Bronchial epithelial cell (primary cell): ENCODE measurements at places on chromosomes 16 and 17. TPM values are rescaled to one million over a fixed set of nuclear protein-coding genes. Genes with fewer than 3 reads are reported as not detected.

DNA sequence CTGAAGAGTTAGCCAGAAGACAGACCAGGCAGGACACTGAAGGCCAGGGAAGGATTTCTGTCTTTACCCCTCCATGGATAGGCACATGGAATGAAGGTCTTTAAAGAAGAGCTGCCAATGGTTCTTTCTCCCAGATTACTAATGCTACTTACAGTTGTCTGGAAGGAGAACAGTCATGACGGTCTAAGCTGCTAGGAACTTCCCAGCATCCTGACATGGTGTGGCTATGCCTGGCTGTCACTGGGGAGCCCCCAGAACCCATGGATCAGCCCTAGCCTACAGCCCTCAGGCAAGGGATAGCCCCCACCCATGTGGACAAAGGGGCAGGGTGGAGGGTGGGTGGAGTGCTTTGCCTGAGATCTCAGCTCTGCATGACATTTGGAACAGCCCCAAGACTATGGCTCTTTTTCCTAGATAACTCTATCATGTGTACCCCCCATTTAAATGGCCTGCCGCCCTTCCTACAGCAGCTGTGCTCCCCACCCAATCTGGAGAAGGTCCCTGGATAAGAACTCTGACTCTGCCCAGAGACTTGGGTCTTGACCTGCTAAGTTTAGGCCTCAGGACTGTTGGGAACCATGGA, 9.2 kb upstream of the KAT7 start:
- no peak for DNase-seq

DNA sequence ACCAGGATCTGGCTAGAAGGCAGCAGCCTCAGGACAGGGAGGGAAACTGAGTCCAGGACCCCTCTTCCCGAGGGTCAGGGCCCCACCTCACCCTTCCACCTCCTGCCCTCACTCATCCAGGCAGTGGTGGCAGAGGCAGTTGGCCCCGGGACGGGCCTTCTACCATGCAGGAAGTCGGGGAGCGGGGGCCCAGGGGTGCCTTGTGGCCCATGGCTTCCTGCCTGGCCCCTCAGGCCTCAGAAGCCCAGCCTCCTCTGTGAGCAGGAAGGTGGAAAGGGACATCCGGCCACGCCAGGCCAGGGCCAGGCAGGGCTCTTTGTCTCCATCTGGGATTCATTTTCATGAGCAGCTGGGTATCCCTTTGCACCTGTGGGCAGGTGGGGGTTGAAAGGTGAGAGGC, 58.5 kb downstream of the BAHCC1 start:
- no peak for DNase-seq

Gene FBXL16
- 0.53 and 0.64 TPM in 2 replicates for total RNA-seq

DNA sequence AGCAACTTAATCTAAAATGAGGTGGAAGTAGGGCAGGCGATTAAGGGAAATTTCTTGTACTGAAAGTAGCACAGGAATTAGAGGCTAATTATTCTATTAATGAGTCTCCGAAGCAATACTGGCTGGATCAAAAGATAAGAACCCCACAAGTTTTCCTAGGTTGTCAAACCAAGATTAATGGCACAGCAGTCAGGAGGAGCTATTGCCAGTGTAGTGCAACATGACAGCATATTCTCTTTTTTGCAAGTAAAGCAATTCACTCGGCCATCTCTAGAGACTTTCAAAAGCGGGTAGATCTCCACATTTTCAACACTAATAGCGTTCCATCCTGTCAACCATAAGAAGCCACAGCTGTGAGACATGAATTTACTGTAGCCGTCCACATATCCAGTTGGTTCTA, 81.2 kb downstream of the CYB561 start:
- DNase-seq = no peak

DNA sequence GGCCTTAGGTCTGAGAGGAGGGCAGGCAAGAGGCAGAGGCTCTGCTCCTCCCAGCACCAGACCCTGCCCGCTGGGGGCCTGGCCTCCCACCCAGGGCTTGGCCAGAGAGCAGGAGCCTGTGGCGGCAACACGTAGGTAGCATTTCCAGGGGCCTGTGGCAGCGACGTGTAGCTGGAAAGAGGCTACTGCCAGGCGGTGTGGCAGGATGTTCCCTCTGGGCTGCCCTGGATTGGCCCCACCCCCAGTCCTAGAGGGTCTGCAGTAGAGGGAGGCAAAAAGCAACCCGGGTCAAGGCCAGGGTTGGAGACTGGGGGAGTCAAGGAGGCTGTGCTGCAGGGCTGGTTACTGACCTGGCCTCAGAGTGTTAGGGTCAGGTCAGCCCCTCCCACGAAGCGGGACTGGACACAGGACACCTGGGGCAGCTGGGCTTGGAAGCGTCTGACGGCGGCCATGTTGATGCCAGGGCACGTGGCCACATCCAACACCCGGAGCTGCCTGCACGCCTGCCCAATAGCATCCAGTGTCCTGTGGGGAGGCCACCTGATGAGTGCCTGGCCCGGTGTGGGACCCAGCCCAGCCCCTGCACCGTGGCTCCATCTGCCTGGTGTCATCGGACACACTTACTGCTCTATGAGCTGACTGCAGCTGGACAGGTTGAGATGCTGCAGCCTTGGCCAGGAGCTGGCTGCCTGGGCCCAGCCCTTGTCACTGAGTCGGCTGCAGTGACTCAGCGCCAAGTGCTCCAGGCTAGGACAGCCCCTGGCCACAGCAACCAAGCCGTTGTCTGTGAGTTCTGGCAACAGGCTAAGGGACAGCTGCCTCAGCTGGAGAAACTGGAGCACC, 8.5 kb downstream of the ELMO3 start:
- peak; percentile 61 for DNase-seq

GRCh38 chr16:22787466-22788192, 26.3 kb upstream of the HS3ST2 start:
- DNase-seq = peak; percentile 45
